ENCODE measurements at places on chromosomes 7 and 10. TPM values are rescaled to one million over a fixed set of nuclear protein-coding genes. Genes with fewer than 3 reads are reported as not detected.

DNA sequence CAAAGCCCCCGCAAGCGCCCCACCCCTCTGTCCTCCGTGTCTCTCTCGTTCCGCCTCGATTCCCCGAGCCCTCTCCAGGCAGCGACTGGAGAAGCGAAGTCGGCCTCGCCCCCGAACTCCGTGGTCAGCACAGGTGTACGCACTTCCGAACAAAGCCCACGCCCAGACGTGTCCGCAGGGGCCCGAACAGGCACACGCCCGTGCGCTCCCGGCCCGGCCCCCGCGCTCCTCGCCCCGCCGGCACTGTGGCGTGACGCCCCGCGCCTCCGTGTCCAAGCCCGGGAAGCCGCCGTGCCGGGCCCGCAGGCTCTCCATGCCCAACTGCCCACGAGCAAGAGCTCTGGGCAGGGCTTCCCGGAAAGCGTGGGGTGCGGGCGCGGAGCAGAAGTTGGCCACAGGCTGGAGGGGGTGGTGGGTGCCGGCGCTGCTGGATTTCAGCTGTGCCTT is 662 bp downstream of the NRCAM start:
- DNase-seq: no peak

GRCh38 chr10:132438091-132439024 is 41.4 kb downstream of the PWWP2B start:
- DNase-seq: no peak

DNA sequence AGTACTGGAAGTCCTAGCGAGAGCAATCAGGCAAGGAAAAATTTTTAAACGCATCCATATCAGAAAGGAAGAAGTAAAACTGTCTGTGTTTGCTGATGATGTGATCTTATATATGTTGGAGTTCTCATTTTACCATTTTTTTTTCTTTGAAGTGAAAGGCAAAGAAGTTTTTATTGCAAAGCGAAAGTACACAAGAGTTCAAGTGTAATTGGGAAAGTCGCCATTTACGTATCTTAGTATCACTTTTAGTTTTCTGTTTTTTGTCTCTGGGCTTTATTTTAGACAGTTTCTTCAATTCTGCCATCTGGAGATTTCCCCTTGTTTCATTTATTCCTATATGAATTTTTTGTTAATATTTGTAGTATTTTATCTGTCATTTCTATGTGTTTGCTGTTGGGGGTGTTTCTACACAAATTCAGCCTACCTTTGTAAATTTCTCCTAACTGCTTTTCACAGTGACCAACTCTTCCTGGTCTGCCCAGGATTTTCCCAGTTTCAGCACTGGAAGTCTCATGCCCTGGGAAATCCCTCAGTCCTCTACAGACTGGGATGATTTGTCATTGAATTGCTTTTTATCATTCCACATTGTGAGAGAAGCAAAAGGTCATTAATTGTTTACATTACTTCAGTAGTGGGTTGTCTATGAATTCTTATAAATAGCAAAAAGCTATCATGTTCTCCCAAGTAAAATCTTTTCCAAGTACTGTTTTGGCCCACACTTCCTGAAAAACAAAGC is 23.2 kb downstream of the BET1 start:
- DNase-seq: no peak

Gene PGAM2
- 1.5 TPM for polyA plus RNA-seq

GRCh38 chr7:45259966-45260646 is 102.5 kb downstream of the RAMP3 start:
- peak; percentile 86 for DNase-seq

DNA sequence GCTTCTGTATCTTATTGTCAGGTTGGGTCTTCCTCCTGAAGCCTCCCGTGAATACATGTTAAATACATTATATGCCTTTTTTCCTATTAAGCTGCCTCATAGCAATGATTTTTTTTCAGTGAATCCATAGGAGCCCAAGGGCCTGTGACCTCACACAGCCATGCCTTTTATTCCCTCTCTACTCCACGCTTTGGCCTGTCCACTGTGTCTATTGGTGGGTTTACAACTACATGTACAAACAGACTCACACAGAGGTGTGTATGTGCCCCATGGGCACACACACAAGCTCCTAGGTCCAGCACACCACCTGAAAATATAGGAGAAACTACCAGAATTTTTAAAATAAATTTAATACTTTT is 560.4 kb downstream of the IPMK start:
- DNase-seq: no peak

Gene CDHR3
- polyA plus RNA-seq: 7.5 TPM

GRCh38 chr10:16811765-16812164 is 5.5 kb downstream of the RSU1 start:
- DNase-seq: no peak

GRCh38 chr7:156184164-156184563 is 371.9 kb upstream of the SHH start:
- no peak for DNase-seq

DNA sequence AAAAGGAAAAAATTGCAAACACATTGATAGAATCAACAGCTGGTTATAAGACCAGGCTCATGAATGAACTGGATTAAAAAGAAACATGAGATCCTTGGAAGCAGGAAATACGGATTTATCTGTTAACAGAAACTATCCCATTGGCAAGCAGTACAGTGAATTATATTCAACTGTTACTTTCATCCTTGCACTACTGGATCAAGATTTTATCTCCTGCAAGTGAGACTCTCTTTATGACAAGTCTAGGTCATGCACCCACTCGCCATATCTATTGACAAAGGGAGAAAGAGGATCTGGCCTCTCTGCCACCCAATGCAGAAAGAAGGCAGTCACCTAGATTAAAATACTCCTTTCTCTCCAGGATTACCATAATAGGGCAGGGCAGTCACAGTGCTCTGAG is 41.4 kb downstream of the CSTF2T start:
- DNase-seq: no peak

Gene NPTX2
- polyA plus RNA-seq: 1.2 TPM

DNA sequence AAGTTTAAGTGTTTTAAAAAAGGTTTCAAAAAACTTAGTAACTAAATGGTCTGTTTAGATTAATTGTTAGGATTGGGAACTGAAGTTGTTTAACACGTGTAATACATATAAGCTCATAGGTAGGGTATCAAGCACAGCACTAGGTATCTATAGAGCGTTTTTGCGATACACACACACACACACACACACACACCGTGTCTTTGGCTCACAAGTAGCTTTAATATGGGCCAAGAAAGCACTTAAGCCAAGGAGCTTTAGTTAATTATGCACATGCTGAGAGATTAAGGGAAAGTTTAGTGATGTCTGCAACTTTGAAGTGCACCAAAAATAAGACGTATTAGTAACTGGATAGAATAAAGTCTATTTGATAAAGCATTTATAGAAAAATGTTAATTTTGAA is 93.8 kb upstream of the CNTNAP2 start:
- no peak for DNase-seq

- no peak for DNase-seq
Measured at GRCh38 chr10:122124342-122124741, 135.4 kb downstream of the TACC2 start.

DNA sequence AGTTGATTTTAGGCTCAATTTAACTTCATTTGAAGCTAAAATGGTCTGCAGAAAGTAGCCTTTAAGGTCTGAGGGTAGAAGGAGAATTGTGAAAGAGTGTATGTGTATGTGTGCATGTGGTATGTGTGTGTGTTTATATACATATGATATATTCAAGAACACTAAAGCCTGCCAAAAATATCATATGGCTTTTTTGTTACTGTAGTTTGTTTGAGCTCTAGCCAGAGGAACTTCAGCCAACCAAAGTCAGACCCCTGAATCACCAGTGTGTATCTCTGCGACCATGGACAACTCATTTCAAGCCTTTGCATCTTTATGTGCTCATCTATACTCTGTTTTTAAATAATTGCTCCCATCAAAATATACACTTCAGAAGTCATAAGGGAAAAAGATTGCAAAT is 58.4 kb upstream of the HDAC9 start:
- no peak for DNase-seq

- DNase-seq: no peak
Measured at GRCh38 chr10:49616421-49617101, 2.7 kb downstream of the CHAT start.

Gene HTRA1
- 291 TPM for polyA plus RNA-seq

Gene AMZ1
- 0.15 TPM for polyA plus RNA-seq

All from SK-N-SH (cell line).